ENCODE measurements at places on chromosomes 7 and 10.

GRCh38 chr10:76558586-76558985 lies 1079.0 kb downstream of the KCNMA1 start:
- no peak for DNase-seq

DNA sequence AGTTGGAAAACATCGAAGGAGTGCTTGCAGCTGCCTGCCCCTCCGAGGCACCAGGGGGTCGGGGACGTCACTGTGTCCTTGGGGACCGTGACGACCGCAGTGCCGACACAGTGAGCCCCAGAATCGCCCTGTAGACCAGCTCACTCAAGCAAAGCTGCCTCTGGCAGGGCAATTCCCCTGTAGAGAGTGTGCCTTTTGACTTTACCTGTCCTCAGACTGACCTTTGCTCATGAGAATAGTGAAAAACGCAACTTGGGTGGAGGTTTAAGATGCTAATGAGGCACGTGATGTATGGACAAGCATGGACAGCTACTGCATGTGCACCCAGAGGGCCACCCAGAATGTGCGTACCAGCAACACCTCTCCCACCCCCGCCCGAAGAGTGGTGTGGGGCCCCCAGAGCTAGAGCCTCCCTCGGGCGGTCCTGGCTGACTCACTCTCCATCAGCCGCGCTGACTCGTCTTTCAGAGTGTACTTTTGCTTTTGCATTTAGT lies 271.9 kb downstream of the ADARB2 start:
- DNase-seq = no peak

GRCh38 chr7:152086513-152086912 lies 61.0 kb downstream of the GALNT11 start:
- no peak for DNase-seq

DNA sequence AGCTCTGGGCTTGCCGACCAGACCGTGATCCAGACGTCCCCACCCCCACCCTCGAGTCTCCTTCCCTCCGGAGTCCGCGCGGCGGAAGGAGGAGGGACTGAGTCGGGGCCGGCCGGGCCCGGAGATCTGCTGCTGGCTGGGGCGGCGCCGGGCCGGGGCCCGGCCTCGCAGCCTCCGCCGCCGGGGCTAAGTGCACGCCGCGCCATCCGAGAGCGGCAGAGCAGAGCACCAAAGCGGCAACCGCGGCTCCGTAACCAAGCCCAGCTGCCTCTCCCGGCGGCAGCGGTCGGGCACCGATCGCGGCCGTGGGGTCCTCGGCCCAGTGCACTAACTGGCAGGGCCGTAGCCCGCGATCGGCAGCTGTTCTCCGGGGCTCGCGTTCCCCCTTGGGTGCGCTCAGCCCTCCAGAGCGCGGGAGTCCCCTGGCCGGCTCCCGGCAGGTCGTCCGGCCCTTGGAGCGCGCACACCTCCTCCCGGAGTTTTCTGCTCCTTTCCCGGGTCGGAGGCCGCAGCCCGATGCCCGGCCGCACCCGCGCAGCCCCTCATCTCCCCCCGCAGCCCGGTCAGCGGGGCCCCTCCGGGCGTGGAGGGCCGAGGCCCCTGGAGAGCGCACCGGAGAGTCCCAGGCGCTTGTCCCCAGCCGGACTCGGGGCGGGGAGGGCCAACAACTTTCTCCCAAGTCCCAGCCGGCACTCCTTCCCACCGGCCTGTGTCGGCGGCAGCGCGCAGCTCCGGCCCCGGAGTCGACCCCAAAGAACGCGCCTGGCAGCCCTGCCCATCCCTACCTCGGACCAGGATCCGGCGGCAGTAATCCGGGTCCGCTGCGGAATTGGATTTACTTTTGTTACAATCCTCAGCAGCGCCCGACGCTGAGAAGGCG lies 799 bp downstream of the VAX1 start:
- DNase-seq = no peak

- no peak for DNase-seq
These were observed 68.9 kb downstream of the EBLN1 start for GRCh38 chr10:22148961-22149360.

DNA sequence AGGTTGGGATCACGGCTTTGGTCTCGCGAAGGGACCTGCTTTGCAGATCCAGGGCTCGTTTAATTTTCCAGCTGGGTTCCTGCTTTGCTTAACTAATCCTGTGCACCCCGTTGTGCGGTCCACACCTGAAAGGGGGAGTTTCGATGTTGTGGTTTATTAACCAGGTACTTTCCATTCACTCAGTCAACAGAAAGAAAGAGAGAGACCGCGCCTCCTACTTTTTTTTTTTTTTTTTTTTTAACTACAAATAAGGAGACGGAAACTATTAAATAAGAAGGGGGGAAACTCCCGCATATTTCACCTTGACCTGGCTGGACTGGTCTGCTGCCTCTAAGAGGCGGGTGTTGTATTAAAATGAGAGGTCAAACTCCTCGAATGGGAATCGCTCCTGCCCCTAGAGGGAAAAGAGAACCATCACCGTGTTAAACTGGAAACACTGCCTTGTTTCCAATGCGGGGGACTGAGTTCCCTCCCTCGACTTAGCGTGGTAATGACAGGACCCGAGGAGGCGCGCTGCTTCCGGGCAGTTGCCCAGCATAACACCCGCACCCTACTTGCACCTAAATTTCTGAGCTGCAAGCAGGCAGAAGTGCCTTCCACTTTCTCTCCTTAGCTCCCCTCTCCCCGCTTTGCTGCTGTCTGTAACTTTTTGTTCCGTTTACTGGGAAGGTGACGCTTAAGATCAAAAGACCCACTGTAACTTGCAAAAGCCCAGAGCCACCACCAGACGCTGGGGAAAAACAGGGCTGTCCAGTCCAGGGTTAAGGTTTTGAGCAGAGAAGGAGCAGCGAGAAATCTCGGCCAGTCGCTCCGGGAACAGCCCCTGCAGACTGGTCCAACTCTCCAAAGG lies 1.1 kb upstream of the ITGB8 start:
- no peak for DNase-seq

- peak; percentile 24 for DNase-seq
These were observed 38.9 kb upstream of the GDF10 start for GRCh38 chr10:47261121-47261520.

GRCh38 chr7:33258491-33258951 lies 129.2 kb downstream of the BBS9 start:
- DNase-seq = no peak

- no peak for DNase-seq
These were observed 172.1 kb upstream of the PHYHIPL start for GRCh38 chr10:59004392-59004791.

DNA sequence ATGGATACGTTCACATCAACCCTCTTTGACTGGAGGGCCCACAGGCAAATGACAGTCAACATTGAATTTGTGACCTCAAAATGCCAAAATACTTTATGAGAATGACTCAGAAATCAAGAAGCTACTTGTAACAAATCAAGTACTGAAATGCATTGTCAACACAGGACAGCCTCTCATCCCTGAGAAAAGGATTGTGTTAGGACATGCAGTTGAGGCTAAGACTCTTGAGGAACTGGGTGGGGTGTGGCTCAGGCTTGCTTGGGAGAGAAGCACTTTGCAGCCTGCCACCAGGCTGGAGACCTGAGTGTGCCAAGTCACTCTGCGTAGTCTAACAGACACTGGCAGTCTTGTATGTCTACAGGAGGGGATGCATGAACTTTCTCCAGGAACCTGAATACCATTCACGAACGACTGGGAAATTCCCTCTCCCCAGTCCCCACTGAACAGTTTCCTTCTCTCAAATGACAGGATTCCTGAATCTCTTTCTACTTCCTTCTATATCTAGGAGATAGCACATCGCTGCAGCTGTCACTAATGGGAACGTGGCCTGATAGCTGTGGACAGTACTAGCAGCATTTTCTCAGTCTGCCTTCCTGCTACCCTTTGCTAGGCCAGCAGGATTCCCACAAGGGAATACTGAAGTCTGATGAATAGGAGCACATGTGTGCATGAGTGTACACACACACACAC lies 3.3 kb upstream of the SMO start:
- no peak for DNase-seq

- DNase-seq = no peak
These were observed 687.3 kb downstream of the KCNMA1 start for GRCh38 chr10:76950354-76950753.

DNA sequence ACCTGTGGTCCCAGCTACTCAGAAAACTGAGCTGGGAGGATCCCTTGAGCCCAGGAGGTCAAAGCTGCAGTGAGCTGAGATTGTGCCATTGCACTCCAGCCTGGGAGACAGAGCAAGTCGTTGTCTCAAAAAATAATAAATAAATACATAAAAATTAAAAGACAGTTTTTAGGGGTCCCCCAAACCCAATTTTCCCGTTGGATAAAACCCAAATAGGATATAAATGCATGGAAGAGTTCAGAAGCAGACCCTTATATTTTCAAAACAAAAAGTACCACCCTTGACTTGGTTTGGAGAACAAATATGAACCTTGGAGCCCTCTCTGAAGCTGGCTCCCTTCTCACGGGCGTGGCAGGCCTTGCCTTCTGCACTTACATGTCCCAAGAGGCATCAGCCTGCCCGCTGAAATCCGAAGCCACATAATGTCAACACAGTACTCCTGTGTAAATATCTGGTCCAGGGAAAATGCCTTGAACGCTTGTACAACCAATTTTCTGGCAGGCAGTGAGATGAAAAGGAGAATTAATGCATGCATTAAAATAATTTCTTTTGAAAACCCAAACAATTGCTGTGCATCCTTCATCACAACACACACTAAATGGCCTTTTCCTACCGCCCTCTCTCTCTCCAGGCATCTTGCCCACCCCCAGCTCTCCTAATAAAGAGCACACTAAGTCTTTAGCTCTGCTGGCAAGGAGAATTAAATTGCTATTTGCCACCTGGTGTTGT lies 46.4 kb upstream of the PARD3 start:
- no peak for DNase-seq

- DNase-seq = no peak
These were observed 10.0 kb upstream of the SLIT1 start for GRCh38 chr10:97195706-97196222.

DNA sequence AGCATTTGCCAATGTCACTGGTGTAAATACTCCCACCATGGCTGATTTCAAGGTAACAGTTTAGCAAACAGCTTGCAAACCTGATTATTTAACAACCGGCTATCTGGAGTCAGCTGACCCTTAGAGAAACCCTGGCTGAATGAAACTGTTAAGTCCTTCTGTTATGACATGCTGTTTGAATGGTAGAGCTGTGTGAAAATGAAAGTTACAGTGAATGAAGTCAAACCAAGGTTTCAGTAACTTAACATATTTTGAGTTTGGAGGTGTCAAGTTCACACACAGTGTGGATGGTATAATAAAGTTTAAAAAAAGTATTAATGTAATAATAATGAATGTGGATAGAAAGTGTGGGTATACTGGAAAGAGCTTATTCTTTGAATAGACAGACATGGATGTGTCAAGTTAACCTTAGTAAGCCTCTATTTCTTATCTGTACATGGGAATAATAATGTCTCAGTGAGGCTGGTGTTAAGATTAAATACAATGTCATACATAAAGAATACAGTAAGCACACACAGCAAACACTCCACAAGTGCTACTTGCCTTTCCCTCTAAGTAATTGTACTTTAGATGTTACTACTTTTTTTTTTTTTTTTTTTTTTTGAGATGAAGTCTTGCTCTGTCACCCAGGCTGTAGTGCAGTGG lies 150.4 kb downstream of the TAX1BP1 start:
- no peak for DNase-seq

DNA sequence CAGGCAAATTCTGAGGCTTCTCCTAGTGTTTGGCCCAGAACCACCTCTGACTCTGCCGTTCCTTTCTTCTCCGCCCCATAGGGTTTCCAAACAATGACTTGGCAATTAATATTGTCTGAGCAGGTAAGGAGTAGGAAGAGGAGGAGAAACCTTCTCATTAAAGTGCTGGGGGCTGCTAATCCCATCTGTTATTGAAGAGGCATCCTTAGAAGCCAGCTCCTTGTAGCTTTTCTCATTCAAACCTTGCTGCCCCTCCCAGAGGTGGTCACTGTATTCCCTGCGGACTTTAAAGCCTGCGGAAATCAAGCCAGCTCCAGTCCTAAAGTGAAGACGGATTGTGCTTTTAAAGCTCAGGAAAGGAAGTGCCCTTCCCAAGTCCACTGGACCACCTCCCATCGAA lies 1.4 kb upstream of the NKX1-2 start:
- no peak for DNase-seq

DNA sequence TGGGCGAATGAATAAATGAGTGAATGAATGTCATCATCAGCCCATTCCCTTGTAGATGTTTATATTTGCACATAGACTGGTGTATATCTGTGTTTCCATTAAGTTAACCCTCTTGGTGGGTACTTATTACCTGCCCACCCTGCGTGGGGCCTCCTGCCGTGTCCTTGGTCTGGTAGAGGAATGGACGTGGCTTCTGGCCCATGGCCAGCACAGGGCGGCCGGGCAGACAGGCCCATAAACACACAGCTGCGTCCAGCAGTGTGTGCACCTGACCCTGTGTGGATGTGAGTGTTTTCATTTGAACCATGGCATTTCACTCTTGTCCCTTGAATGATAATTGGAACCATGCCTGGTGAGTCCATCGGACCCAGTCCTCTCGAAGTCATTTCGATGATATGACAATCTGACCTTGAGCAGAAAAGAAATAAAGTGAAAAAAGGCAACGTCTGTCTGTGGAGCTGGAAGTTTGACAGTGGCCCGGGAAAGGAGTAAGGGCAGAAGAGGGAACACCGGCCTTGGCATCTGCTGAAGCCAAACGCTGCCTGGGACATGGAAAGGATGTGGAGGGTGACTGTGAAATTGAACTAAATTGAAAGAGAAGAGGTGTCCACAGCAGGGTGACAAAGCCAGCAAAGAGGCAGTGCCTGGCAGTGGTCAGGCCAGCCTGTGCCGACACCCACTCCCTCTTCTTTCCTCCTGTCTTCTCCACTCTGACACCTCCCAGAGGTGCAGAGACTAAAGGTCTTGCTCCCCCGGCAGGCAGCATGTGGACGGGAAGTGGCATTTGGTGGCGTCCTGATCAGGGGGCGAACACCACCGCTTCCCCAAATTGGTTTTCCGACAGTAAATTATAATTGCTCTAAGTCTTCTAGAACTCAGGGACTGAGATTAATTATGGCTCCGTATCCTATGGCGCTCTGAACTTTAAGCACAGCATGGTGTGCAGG lies 199.0 kb upstream of the ZMIZ1 start:
- DNase-seq = no peak

- no peak for DNase-seq
These were observed 14.6 kb upstream of the GPR26 start for GRCh38 chr10:123651421-123652047.

- no peak for DNase-seq
These were observed 10.9 kb upstream of the NKX6-2 start for GRCh38 chr10:132796846-132797245.

Data from activated CD4-positive, alpha-beta T cell treated with anti-CD3 and anti-CD28 coated beads for 24 hours (primary cell).